SW 1271 (cell line): ENCODE measurements at places on chromosomes 16 and 17.

DNA sequence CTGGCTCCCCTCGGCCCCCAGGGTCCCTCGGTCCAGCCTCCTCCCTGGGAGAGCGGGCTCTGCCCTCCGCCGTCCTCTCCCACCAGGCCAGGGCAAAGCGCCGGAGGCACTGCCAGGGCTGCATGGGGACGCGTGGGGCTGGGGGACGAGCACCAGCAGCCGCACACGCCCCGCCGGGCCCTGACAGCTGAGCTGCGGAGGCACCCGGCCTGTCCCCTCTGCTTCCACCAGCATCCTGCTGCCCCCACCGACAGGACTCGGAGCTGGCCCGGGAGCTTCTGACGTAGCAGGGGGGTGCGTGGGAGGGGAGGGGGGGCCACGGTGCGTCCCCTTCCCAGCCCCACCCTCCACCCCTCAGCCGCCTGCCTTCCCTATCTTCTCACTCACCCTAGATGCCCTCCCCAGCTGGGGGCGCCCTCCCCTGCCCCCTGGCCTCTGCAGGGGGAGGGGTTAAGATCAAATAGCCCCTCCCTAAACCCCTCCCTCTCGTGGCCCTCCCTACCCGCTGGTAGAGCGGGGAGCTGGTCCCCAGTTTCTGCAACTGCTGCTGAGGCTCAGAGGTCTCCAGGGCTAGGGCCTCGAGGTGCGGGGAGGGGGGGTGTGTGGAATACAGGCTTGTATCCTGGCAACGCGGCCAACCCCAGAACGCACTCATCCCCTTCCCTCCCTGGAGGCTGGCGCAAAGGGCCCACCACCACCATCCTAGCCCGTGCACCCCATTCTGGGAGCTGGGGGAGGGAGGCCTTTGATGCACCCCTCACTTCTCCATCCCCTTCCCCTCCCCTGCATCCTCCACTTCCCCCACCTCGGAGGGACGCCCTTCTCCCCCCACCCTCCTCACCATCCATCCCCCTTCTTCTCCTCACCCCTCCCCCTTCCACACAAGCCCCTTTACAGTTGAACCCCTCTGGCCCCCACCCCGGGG lies 1.0 kb downstream of the SRCIN1 start:
- DNase-seq: no peak

DNA sequence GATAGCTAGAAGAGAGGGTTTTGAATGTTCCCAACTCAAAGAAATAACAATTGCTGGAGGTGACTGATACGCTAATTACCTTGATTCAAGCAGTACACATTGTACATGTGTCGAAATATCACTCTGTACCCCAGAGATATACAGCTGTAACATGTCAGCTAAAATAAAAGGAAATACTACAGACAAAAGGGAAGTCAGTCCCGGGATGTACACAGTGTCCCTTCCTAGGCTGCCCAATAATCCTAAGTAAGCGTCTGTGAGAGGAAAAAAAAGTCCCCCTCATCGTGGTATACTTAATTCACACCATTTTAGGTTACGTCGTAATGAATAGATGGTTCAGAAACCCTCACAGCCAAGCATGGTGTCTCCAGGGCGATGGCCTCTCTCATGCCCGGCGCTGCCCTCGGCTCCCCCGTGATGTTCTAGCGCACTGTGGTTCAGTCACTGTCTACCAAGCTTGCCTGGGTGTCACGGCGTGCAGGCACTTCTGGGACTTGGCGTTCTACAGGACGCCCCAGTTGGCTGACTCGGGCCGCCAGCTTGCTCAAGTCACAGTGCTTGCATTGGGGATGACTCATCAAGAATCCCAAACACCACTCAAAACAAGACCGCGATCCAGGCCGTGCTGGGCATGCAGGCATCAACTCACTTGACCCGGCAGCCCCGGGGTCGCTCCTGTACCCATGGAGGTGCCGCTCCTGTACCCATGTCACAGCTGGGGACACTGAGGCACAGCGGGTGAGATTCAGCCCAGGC lies 27.6 kb downstream of the CCDC40 start:
- DNase-seq: no peak

GRCh38 chr17:5123343-5124124 lies 7.7 kb downstream of the USP6 start:
- DNase-seq: no peak

GRCh38 chr17:44110823-44111633 lies 12.4 kb downstream of the HDAC5 start:
- DNase-seq: no peak

- peak; percentile 81 for DNase-seq
Observed at GRCh38 chr17:38451030-38451839, 23.0 kb downstream of the ARHGAP23 start.

DNA sequence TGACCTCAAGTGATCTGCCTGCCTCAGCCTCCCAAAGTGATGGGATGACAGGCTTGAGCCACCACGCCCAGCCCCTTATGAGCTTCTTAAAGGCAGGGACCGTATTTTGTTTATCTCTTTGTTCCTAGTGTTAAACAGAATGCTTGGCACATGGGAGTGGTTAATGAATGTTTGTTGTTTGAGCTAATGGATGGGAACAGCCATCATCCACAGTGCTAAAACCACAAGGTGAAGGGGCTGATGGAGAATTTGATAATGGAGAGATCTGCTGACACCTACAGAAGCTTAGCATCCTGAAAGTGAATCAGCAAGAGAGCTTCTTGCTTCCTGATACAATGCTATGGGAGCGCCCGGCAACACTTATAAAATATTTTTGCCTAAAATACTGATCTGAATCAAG lies 8.6 kb upstream of the CDH1 start:
- DNase-seq: no peak

DNA sequence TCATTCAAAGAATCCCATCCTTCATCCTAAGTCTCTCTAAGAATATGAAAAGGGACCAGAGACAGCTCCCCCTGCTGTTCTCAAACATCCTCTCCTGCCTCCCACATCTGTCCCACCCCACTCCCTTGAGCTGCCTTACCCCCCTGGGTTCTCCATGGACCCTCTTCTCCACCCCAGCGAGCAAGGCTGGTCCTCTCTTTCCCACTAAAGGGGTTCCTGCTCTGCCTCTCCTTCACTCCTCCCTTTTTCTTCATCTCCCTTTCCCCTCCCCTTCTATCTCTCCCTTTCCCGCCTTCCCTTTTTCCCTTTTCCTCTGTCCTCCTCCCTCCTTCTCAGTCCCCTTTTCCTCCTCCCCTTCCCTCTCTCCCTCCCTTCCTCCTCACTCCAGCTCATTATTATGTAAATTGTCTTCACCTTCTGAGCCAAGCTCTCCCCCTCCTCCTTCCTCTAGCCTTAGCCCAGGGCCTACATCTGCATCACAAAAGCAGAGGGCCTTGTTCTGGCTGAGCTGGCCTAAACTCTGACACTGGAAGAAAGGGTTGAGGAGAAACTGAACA lies 90.0 kb downstream of the GNAO1 start:
- DNase-seq: peak; percentile 2

GRCh38 chr17:802481-802880 lies 20.3 kb downstream of the MRM3 start:
- DNase-seq: no peak

DNA sequence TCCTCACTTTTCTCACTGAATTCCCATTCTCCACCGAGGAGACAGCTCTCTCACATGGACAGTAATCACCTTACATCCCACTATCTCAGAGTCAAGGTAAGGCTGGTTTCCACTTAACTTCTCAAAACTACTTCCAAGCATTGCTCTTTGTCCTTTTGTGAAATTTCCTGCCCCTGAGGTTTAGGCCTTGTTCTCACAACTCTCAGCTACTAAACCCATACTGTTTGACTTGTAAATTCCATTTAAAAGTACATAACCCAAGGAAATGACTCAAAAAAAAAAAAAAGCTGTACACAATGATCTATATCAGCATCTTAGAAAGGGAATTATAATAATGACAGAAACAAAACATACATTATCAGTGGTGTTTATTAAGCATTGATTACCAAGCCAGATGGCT lies 8.8 kb downstream of the CDC27 start:
- DNase-seq: no peak

DNA sequence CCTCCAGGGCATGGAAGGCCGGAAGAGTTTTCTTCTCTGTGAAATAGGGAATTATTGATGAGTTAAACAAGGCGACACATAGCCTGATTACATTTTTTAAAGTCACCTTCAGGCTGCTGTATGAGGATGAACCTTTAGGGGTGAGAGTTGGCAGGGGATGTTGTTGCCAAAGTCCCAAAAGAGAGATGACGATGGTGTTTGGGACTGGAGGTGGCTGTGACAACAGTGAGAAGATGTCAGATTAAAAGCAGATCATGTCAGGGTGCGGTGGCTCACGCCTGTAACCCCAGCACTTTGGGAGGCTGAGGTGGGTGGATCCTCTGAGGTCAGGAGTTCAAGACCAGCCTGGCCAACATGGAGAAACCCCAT lies 16.8 kb upstream of the ASGR2 start:
- no peak for DNase-seq

- DNase-seq: no peak
Observed at GRCh38 chr17:13197586-13197985, 179.8 kb upstream of the ELAC2 start.

DNA sequence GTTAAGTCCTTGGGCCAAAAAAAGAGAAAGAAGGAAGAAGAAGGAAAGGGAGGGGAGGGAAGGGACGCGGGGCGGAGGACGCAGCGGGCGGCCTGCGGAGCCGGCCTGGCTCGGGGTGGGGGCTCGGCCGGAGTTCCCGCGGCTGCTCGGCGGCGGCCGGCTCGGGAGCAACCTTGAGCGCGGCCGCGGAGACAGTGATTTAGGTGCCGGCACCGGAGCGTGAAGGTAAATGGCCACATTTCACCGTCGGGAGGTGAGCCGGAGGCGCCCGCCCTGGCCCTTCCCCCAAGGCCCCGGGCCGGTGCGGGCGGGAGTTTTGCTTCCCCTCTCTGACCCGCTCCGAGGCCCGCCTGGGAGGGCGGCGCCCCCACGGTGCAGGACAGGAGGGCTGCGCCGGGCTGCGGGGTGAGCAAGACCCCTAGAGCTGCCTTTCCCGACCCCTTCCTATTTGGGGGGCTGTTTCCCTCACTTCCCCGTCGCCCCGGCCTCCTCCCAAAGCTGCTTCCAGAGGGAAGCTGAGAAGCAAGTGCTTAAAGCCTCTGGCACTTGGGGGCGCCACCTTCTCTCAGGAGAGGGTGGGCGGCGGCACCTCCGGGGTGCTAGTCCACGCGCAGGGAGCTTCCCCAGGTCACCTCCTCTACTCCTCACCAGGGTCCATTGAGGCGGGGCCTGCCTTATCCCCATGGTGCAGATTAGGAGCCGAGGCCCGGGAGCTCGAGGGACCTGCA lies 56.5 kb downstream of the MRM1 start:
- DNase-seq: no peak

GRCh38 chr17:62826956-62827355 lies 18.8 kb upstream of the MARCHF10 start:
- DNase-seq: no peak

DNA sequence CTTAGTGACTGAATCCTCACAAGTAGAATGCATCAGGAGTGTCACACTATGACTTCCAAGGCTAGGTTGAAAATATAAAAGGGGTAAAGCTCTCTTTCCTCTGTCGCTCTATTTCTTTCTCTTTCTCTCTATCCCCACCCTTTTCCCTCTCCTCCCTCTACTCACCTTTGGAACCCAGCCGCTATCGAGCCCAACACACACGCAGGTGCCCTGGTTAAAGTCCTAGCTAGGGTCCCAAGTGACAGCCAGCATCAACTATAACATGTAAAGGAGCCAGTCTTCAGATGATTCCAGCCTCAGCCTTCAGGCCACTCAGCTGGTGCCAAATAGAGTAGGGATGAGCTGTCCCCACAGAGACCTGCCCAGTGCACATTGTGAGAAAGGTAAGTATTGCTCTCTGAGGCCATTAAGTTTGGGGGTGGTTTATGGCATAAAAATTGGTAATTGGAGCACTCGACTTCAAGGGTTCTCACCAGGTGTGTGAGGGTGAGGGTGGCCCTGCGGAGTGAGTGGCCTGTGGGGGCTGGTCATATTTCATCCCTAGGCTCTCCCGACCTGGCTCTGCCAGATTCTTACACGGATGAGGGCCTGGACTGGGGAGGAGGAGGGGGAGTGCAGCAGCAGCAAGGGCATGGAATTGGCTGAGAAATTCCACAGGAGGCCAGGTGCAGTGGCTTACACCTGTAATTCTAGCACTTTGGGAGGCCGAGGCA lies 14.9 kb upstream of the C16orf54 start:
- no peak for DNase-seq
